EH (cell line): ENCODE measurements at places on chromosomes 12 and 14.

GRCh38 chr12:4787965-4788364 is 67.8 kb downstream of the GALNT8 start:
- no peak for DNase-seq

- DNase-seq = peak; percentile 27
Measured at GRCh38 chr12:27237790-27238771, 6.0 kb upstream of the STK38L start.

DNA sequence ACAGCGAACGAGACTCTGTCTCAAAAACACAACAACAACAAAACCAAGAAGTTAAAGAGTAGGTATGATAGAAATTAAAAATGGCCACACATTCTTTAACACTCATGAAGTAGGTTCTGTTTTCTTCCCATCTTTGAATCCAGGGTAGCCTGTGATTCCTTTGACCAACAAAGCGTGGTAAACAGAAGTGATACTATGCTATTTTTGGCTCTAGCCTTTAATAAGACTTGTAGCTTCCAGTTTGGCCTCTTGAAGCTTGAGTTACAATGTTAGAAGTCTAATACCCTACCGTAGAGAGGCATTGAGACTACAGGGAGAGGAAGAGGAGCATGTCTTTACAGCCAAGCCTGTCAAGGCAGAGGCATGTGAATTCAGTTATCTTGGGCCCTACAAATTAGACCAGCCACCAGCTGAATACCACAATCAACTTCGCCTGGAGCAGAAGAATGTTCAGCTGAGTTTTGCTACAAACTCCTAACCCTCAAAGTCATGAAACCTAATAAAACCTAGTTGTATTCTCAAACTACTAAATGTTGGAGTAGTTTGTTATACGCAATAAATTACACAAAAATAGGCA is 4.9 kb upstream of the NEMF start:
- peak; percentile 87 for DNase-seq

DNA sequence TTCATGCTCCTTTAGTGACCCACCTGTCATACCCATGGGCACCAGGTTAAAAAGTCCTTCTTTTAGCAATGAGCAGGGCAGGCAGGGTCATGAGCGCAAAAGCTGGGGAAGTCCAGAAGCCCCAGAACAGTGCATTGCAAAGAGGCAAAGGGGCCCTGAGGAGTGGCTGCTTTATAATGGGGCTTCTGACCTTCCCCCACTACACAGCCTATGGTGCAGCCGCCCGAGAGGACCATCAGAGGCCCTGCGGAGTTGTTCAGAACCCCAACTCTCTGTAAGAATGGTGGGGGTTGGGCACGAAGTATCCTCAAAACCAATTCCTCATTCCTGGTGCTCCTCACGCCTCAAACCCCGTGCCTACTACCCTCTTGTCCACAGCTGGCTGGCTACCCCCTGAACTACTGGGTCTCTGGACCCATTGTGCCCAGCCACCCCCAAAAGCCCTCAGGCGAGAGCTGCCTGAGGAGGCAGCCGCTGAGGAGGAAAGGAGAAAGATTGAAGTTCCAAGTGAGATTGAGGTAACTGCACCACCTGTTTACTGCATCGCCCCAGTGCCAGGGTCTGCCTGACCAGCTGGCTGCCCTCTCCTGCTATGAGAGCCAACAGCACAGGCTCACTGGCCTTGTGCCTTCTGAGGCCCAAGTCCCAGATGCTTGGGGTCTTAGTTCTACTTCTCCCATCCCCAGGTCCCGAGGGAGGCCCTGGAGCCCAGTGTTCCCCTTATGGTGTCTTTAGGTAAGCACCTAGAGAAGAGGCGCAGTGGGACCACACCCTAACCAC is 6.7 kb downstream of the REC8 start:
- no peak for DNase-seq

GRCh38 chr14:29587761-29588470 is 339.7 kb downstream of the PRKD1 start:
- DNase-seq = no peak

- no peak for DNase-seq
Measured at GRCh38 chr12:129613314-129613713, 290.5 kb downstream of the TMEM132D start.

DNA sequence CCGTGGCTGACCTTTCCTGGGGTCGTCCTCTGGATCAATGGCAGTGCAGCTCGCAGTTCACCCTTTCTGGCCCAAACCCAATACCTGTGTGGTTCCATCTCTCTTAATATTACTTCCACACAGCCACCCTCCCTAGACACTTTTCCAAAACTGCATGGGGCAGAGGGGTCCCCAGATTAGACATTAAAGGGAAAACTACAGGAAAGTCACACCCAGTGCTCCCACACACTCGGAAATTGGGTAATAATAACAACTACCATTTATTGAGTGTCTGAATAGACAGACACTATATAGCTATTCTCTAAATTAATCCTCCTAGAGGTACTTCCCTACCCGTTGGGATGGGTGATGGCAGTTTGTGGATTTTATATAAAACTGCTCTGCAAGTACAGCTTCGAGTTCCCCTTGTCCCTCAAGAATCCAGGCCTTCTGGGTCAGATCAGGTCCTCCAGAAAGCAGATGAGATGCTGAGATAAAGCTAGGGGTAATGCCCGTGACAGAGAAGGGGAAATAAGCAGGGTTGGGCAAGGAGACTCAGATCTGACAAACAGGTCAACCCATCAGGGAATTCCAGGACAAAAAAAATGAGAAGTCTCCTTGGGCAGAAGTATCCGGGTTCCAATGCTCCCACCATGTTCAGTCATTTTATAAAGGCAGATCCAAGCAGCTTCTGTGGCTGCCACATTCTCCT is 795 bp upstream of the PXN start:
- DNase-seq = no peak

- no peak for DNase-seq
Measured at GRCh38 chr14:95549656-95550585, 15.1 kb downstream of the GLRX5 start.

DNA sequence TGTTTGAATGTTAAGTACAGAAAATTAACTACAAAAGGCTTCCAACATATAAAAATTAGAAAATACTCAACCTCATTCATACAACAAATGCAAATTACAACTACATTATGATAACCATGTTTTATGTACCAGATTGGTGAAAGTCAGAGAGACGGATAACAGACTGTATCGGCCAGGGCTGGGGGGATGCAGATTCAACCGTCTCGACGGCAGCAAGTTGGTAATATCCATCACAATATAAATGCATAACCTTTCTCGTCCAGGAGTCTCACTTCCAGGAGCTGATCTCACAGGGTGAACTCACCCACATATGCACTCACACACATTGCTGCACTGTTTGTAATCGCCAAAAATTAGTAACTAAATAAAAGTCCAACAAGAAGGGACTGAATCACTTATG is 89.4 kb downstream of the ITPK1 start:
- no peak for DNase-seq
